ENCODE measurements at places on chromosomes 5 and 9. TPM values are rescaled to one million over a fixed set of nuclear protein-coding genes. Genes with fewer than 3 reads are reported as not detected.

DNA sequence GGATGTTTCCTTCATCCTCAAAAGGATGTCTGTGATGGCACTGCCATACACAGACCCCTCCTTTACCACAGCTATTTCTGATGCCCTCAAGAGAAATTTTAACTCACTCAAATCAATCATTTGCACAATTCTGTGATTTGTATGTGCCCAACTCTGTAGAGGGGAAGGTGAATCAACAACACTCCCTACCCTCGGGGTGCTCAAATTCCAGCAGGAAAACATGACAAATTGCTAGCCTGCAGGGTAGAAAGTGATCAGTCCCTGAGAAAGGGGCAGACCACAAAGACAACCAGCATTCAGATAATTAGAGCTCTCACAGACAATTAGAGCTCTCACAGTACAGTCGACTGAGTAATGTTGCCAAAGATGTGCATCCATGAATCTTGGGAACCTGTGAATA, 45.3 kb upstream of the FOXE1 start:
- no peaks in the 10 kb centered on the region for H3K36me3 ChIP-seq
- DNase-seq: no peak
- peaks cover 7% of the 10 kb centered on the region for H3K27me3 ChIP-seq
- H3K4me1 ChIP-seq: peaks cover 7% of the 10 kb centered on the region

GRCh38 chr9:121268851-121269641, 1.1 kb downstream of the GSN start:
- H3K27me3 ChIP-seq: peaks cover 5% of the 10 kb centered on the region
- H3K4me1 ChIP-seq: peaks cover 14% of the 10 kb centered on the region
- no peak for DNase-seq
- peak overlapping the region; percentile 51 for H3K4me3 ChIP-seq
- no peak overlapping the region for H3K27ac ChIP-seq

DNA sequence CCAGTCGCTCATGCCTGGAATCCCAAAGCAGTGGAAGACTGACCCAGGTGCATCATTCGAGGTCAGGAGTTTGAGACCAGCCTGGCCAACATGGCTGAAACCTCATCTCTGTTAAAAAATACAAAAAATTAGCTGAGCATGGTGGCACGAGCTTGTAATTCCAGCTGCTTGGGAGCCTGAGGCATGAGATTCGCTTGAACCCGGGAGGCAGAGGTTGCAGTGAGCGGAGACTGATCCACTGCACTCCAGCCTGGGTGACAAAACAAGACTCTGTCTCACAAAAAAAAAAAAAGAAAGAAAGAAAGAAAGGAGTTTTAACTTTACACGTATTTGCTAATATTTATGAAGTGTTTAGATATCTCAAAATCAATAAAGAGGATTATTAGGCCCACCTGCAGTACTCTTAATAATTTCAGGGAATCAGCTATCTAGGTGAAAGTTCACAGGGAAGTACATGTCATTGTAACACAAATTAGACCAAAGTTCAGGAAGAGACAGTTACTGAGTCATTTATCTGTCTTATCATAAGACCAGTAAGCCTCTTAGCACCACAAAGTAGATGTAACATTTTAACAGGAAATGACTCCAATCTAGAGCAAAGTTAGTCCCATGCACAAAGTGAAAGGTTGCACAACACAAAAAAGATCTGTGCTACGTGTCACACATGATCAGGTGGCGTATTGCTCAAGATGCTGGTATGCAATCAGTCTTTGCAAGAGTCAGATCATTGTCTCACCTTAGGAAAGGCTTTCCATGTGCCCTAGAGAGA, 34.1 kb upstream of the PLIN2 start:
- H3K27me3 ChIP-seq: no peaks in the 10 kb centered on the region
- peaks cover 16% of the 10 kb centered on the region for H3K4me1 ChIP-seq
- DNase-seq: peak; percentile 41
- H3K36me3 ChIP-seq: no peaks in the 10 kb centered on the region
- peak overlapping the region; percentile 2 for H3K4me3 ChIP-seq

GRCh38 chr9:131574730-131575640, 29.7 kb downstream of the PRRT1B start:
- no peaks in the 10 kb centered on the region for H3K27me3 ChIP-seq
- peaks cover 12% of the 10 kb centered on the region for H3K36me3 ChIP-seq
- H3K4me3 ChIP-seq: no peak overlapping the region
- DNase-seq: no peak

DNA sequence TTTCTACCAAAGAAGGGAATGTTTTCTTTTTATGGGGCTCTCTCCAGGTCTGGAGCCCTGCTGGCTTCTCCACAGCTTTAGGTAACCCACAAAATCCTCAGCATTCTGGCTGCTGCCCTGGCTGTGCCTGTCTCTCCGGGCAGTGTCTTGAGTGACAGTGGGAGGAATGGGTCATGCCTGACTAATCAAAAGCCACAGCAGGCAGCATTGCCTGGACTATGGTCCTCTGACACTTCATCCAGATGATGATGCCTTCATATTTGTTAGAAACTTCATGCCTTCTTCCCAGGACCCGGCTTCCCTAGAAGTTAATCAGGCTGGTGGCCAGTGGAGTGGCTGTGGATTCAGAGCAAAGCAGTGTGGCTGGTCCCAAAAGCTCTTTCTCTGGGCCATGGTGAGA, 32.2 kb upstream of the TGFBI start:
- H3K27ac ChIP-seq: no peak overlapping the region
- no peaks in the 10 kb centered on the region for H3K36me3 ChIP-seq
- DNase-seq: no peak
- H3K4me3 ChIP-seq: no peak overlapping the region
- no peaks in the 10 kb centered on the region for H3K27me3 ChIP-seq

GRCh38 chr5:6705088-6705487, 8.1 kb upstream of the TENT4A start:
- DNase-seq: no peak
- H3K27me3 ChIP-seq: peaks cover 4% of the 10 kb centered on the region
- no peaks in the 10 kb centered on the region for H3K4me1 ChIP-seq
- no peaks in the 10 kb centered on the region for H3K36me3 ChIP-seq
- H3K4me3 ChIP-seq: no peak overlapping the region
- H3K27ac ChIP-seq: no peak overlapping the region

GRCh38 chr5:143174714-143175398, 228.6 kb downstream of the NR3C1 start:
- no peaks in the 10 kb centered on the region for H3K4me1 ChIP-seq
- no peaks in the 10 kb centered on the region for H3K36me3 ChIP-seq
- no peak for DNase-seq
- no peak overlapping the region for H3K4me3 ChIP-seq

DNA sequence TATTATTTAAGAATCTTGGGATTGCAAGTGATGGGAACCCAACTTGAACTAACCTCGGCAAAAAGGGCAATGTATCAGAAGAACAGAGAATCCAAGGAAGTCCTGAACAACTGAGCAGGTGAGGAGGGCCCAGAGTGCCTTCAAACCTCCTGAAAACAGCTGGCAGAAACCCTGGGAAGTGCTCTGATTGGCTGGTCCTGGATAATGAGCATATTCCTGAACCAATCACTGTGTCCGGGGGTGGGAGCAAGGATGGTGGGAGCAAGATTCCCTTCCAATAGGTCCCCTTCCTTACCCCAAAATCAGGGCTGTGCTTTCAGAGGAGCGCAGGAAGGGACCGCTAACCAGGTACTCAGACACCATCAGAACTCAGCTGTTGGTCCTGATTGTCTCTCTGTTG, 31.9 kb upstream of the TBC1D2 start:
- H3K27me3 ChIP-seq: no peaks in the 10 kb centered on the region
- H3K4me1 ChIP-seq: no peaks in the 10 kb centered on the region
- no peak for DNase-seq
- no peak overlapping the region for H3K27ac ChIP-seq
- no peaks in the 10 kb centered on the region for H3K36me3 ChIP-seq
- H3K4me3 ChIP-seq: no peak overlapping the region

DNA sequence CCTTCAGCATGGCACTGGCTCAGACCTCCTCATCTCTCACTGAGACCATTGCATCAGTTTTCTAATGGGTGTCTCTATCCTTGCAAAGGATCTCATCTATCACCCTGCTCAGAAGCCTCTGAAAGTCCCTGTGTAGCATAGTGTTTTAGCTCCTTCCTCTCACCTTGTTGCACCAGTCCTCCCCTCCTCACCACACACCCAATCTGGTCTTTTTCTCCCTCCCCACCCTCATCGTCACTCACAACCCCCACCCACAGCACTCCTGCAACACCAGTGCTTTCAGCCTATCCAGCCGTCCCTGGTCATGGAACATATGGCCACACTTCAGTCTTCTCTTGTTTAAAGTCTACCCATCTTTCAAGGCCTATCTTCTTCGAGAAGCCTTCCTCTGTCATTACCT, 74.5 kb downstream of the ANGPTL2 start:
- H3K4me1 ChIP-seq: peaks cover 19% of the 10 kb centered on the region
- no peaks in the 10 kb centered on the region for H3K27me3 ChIP-seq
- H3K36me3 ChIP-seq: no peaks in the 10 kb centered on the region
- no peak overlapping the region for H3K27ac ChIP-seq

DNA sequence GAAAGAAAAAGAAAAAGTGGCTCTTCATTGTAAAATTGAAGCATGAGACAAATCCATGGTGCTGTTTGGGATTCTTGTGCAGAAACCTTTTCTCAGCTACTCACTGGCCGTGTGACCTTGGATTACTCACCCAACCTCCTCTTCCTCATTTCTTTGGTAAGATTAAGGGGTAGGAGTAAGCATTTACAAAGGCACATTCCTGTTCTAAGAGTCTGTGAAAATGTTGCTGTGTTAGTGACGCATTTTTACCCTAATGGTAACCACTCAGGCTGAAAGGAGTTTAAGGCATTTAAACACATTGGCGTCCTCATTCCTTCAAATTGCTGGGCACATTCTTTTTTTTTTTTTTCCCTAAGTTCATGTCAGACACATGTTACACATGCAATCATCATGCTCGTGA, 4.3 kb downstream of the RAI14 start:
- H3K4me1 ChIP-seq: peaks cover 7% of the 10 kb centered on the region
- H3K27me3 ChIP-seq: no peaks in the 10 kb centered on the region
- DNase-seq: no peak
- no peak overlapping the region for H3K27ac ChIP-seq
- H3K4me3 ChIP-seq: no peak overlapping the region

GRCh38 chr5:179438011-179438441, 92.8 kb upstream of the ADAMTS2 start:
- no peak for DNase-seq
- H3K36me3 ChIP-seq: no peaks in the 10 kb centered on the region
- H3K4me3 ChIP-seq: no peak overlapping the region
- H3K27ac ChIP-seq: no peak overlapping the region
- no peaks in the 10 kb centered on the region for H3K27me3 ChIP-seq

GRCh38 chr5:76404223-76405211, 1.4 kb downstream of the IQGAP2 start:
- H3K36me3 ChIP-seq: no peaks in the 10 kb centered on the region
- H3K4me1 ChIP-seq: peaks cover 45% of the 10 kb centered on the region
- H3K27ac ChIP-seq: peak overlapping the region; percentile 94
- H3K27me3 ChIP-seq: no peaks in the 10 kb centered on the region

- no peak overlapping the region for H3K27ac ChIP-seq
- H3K4me3 ChIP-seq: no peak overlapping the region
- DNase-seq: no peak
- no peaks in the 10 kb centered on the region for H3K27me3 ChIP-seq
- no peaks in the 10 kb centered on the region for H3K36me3 ChIP-seq
- no peaks in the 10 kb centered on the region for H3K4me1 ChIP-seq
Measured at GRCh38 chr9:101388507-101388993, 3.7 kb upstream of the BAAT start.

CCDC171 gene
- 2.3 TPM for total RNA-seq

PTGES gene
- not detected for total RNA-seq
